Activated naive CD8-positive, alpha-beta T cell treated with anti-CD3 and anti-CD28 coated beads for 36 hours (primary cell): ENCODE measurements at places on chromosomes 7 and 10. TPM values are rescaled to one million over a fixed set of nuclear protein-coding genes. Genes with fewer than 3 reads are reported as not detected.

GRCh38 chr7:39727231-39728012 is 104.0 kb downstream of the RALA start:
- no peak overlapping the region for H3K4me3 ChIP-seq
- no peaks in the 10 kb centered on the region for H3K27me3 ChIP-seq
- H3K27ac ChIP-seq, result no peak overlapping the region
- no peak for DNase-seq
- no peaks in the 10 kb centered on the region for H3K36me3 ChIP-seq

- no peaks in the 10 kb centered on the region for H3K4me1 ChIP-seq
- no peak overlapping the region for H3K4me3 ChIP-seq
- no peaks in the 10 kb centered on the region for H3K36me3 ChIP-seq
- no peak overlapping the region for H3K27ac ChIP-seq
- H3K27me3 ChIP-seq, result peaks cover 33% of the 10 kb centered on the region
- DNase-seq, result no peak
Observed at GRCh38 chr10:114000457-114001010, 43.1 kb upstream of the ADRB1 start.

DNA sequence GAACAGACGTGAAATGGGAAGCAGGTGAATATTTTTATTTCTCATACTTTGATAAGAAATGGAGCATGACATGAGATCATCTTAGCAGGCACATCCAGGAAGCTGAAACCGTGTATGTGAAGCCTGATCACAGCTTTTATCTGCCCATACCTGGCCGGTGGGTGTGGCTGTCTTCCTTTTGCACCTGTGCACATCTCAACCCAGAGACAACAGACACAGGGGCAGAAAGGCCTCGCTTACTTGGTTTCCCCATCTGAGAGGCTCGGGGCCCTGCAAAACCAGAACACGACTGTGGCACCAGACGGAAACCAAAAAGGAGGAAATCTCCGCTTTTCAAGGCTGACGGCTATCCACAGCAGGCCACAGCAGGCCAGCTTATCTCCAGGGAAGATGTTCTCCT is 116.4 kb downstream of the TCERG1L start:
- H3K36me3 ChIP-seq, result no peaks in the 10 kb centered on the region
- no peak for DNase-seq
- no peaks in the 10 kb centered on the region for H3K4me1 ChIP-seq
- H3K27ac ChIP-seq, result no peak overlapping the region

DNA sequence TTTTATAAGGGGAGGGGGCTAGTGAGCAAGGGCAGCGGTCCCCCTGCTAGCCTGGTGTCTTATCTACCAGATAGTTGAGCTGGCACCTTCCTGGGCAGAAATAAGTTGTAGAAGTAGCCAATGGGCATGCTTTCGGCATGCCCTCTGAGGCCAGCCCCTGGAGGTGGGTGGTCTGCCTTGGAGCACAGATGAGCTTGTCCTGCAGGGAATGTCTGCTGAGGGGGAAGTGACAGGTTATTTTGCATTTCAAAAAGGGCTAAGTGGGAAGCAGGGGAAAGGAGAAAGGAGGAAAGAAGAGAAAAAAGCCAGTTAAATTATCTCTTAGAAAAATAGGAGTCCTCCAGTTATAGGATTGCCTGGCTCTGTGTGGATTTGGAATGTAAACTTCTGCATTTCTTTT is 88.9 kb downstream of the GPR26 start:
- H3K4me3 ChIP-seq, result no peak overlapping the region
- no peak overlapping the region for H3K27ac ChIP-seq
- no peaks in the 10 kb centered on the region for H3K36me3 ChIP-seq
- H3K4me1 ChIP-seq, result no peaks in the 10 kb centered on the region
- DNase-seq, result no peak
- H3K27me3 ChIP-seq, result peaks cover 7% of the 10 kb centered on the region

DNA sequence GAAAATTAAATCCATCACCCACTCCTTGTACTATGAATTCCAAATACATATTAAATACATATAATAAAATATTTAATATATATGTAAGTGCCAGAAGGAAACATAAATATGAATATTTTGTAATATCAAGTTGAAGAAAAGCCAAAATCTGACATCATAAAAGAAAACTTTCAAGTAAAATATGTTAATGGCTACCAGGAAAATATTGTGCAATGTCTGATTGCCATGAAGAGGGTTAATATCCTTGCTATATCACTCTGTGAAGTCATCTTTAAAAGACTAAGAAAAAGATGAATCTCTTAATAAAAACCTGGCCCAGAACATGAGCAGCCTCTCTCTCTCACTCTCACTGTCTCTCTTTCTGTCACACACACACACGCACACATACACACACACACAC is 130.2 kb downstream of the EGFR start:
- H3K27ac ChIP-seq, result no peak overlapping the region
- H3K27me3 ChIP-seq, result peaks cover 10% of the 10 kb centered on the region
- no peak for DNase-seq
- H3K4me3 ChIP-seq, result no peak overlapping the region
- H3K36me3 ChIP-seq, result no peaks in the 10 kb centered on the region
- no peaks in the 10 kb centered on the region for H3K4me1 ChIP-seq

GRCh38 chr10:130905386-130905785 is 406.1 kb downstream of the TCERG1L start:
- no peak overlapping the region for H3K4me3 ChIP-seq
- no peaks in the 10 kb centered on the region for H3K27me3 ChIP-seq
- DNase-seq, result no peak
- no peaks in the 10 kb centered on the region for H3K4me1 ChIP-seq

DNA sequence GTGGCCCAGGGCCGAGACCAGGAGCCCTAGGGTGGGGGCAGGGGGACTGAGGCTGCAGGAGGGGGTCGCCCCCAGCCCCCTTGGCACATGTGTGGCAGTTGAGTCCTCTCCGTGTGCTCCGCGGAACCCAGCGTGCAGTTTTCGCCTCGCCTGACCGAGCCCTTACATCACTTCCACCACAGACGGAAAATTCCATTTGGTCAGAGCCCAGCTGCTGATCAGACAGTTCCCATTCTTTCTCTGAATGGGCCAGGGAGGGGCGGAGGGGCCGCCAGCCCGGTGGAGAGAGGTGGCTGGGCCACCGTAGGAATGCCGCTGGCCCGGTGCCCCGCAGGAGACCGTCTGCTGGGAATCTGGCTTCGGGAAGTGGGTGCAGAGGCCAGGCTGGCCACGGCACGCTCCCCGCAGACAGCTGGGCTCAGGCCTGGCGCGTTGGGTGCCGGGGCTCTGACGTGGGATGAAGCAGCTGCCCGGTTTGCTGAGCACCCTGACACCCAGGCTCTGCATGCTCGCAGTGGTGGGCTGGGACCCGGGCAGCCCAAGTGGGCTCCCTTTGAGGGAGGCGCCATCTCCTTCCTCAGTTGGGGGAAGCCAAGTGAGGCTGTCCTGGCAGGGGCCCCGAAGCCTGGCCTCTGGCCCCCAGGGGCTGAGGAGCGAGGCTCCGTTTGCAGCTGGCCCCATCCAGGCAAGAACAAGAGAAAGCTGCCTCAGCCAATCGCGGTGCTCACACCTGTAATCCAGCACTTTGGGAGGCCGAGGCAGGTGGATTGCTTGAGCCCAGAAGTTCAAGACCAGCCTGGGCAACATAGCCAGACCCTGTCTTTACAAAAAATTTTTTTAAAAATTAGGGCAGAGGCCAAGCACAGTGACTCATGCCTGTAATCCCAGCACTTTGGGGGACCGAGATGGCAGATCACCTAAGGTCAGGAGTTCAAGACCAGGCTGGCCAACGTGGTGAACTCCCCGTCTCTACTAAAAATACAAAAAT is 9.9 kb downstream of the TTYH3 start:
- no peaks in the 10 kb centered on the region for H3K36me3 ChIP-seq
- peaks cover 17% of the 10 kb centered on the region for H3K4me1 ChIP-seq

DNA sequence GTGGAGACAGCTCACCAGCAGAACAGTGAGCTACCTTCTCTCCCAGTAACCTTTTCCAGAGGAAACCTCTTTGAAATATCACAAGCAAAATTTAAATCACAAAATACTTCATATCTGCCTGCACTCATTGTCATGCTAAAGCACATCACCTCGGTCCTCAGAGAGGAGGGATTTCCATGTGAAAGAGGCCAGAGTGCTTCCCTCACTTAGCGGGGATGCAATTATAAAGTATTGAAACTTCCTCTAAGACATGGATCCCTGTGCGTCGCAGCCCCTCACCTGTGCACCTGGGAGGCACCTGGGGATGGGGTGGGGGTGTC is 457.9 kb downstream of the DNAJB6 start:
- H3K27me3 ChIP-seq, result peaks cover 5% of the 10 kb centered on the region
- H3K36me3 ChIP-seq, result no peaks in the 10 kb centered on the region
- no peak overlapping the region for H3K4me3 ChIP-seq
- H3K4me1 ChIP-seq, result no peaks in the 10 kb centered on the region

DNA sequence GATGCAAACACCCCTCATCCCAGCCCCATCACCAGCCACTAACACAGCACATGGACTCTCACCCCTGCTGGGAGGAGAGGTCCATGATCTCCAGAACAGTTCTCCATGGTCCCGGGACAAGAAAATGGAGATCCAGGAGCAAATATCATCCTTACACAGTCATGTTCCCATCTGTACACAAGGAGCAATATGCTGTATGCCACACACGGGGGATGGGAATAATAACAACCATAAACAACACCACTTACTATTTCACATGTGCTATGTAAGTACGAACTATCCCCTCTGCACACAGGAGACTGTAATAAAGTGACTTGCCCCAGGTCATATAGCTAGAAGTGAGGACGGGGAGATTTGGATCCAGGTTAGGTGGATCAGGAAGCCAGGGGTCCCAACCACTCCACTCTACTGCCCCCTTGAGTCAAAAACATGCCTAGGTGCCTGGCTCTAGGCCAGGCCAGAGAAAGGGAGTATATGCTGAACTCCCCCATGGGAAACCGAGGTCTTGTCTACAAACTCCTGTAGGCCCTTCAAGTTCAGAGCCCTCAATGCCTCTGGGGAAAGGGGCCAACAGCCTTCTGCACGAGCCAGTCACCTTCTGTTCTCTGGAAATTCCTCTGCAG is 34.1 kb downstream of the LRRC20 start:
- DNase-seq, result peak; percentile 26
- no peak overlapping the region for H3K4me3 ChIP-seq
- no peak overlapping the region for H3K27ac ChIP-seq
- no peaks in the 10 kb centered on the region for H3K27me3 ChIP-seq
- no peaks in the 10 kb centered on the region for H3K4me1 ChIP-seq

DNA sequence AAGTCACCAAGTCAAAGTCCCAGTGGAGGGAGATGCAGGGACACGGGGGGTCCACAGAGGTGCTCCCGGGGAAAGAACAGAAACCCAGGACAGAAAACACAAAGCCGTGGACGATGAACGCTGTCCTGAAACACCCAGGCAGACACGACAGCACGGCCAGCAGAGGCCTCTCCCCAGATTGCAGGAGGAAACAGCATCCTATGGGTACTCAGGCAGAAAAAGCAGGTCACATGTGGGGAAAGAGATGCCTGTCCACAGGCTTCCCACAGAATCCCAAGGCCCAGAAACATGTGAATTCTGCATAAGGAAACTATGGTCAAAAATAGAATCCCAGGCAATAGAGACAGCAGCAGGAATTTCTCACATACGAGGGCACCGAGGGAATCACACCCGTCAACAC is 53.6 kb upstream of the ADGRA1 start:
- H3K27me3 ChIP-seq, result peaks cover 3% of the 10 kb centered on the region
- H3K27ac ChIP-seq, result no peak overlapping the region
- no peaks in the 10 kb centered on the region for H3K36me3 ChIP-seq

DNA sequence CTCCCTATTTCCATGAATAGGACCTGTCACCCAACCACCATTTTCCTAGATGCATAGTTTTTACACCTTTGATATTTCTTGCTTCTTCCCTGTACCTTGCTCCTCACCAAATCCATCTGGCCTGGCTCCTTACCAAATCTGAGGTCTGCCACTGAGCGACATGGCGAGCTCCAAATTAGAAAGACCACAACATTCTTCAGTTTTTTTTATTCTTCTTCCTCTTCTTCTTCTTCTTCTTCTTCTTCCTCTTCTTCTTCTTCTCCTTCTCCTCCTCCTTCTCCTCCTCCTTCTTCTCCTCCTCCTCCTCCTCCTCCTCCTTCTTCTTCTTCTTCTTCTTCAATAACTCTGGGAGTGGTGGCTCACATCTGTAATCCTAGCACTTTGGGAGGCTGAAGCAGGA is 7.1 kb downstream of the CPED1 start:
- DNase-seq, result no peak
- peaks cover 17% of the 10 kb centered on the region for H3K4me1 ChIP-seq
- no peaks in the 10 kb centered on the region for H3K36me3 ChIP-seq
- H3K27ac ChIP-seq, result peak overlapping the region; percentile 50
- H3K27me3 ChIP-seq, result peaks cover 7% of the 10 kb centered on the region

GRCh38 chr7:38830826-38831225 is 78.2 kb downstream of the VPS41 start:
- DNase-seq, result no peak
- H3K4me1 ChIP-seq, result peaks cover 10% of the 10 kb centered on the region
- H3K36me3 ChIP-seq, result peaks cover 17% of the 10 kb centered on the region
- no peak overlapping the region for H3K4me3 ChIP-seq
- no peak overlapping the region for H3K27ac ChIP-seq
- no peaks in the 10 kb centered on the region for H3K27me3 ChIP-seq

DNA sequence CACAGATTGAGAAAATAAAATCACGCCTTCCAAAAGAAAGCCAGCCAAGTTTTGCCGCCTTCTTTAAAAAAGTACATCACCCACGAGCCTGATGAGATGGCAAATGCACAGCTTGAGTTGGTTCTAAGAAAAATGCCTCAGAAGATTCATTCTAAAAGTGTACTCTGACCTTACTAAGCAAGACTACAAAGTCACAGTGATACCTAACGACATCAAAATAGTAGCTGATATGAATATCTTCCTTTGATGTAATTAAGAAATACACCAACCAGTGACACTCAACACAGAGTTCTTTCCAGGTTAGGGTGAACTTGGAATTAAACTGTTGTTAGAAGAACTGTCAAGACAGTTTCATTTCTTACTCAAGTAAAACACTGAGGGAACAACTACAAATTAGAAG is 78.0 kb upstream of the AMPH start:
- H3K27me3 ChIP-seq, result peaks cover 16% of the 10 kb centered on the region
- no peak overlapping the region for H3K27ac ChIP-seq
- H3K4me1 ChIP-seq, result no peaks in the 10 kb centered on the region
- H3K4me3 ChIP-seq, result no peak overlapping the region

GRCh38 chr10:52308251-52309031 is 5.6 kb upstream of the DKK1 start:
- DNase-seq, result peak; percentile 23
- H3K4me1 ChIP-seq, result peaks cover 1% of the 10 kb centered on the region
- H3K27ac ChIP-seq, result no peak overlapping the region
- no peaks in the 10 kb centered on the region for H3K36me3 ChIP-seq

The OR2A5 gene
- not detected for total RNA-seq

The HYCC1 gene
- 24.8 TPM for total RNA-seq

The TMEM196 gene
- not detected for total RNA-seq

The SPDYE8 gene
- not detected for total RNA-seq
